Aorta (tissue), 5 donors: ENCODE measurements at places on chromosomes 4 and X. TPM values are rescaled to one million over a fixed set of nuclear protein-coding genes. Genes with fewer than 3 reads are reported as not detected.

Gene CCDC149
- 43.4 TPM for total RNA-seq

Gene DMRTC1
- not detected for total RNA-seq

Gene FRAS1
- 0.87 TPM for total RNA-seq

Gene PDK3
- 62.1 TPM for total RNA-seq

Gene HSFX3
- total RNA-seq, result not detected

Gene HOPX
- total RNA-seq, result 6.8 TPM

Gene DGKK
- total RNA-seq, result not detected

Gene PLP2
- 201 TPM for total RNA-seq

Gene MMGT1
- total RNA-seq, result 33.1 TPM

Gene MECP2
- 73.5 TPM for total RNA-seq

Gene ANXA3
- 10.2 TPM for total RNA-seq

Gene SEC24D
- 127 TPM for total RNA-seq

- H3K4me3 ChIP-seq, result no peak overlapping the region
- no peaks in the 10 kb centered on the region for H3K27me3 ChIP-seq
- H3K27ac ChIP-seq, result no peak overlapping the region
- DNase-seq, result no peak
Measured at GRCh38 chrX:13888284-13888683, 71.4 kb upstream of the GPM6B start.

- H3K27ac ChIP-seq, result no peak overlapping the region
- no peaks in the 10 kb centered on the region for H3K36me3 ChIP-seq
- no peak for DNase-seq
- H3K4me3 ChIP-seq, result no peak overlapping the region
- H3K27me3 ChIP-seq, result no peaks in the 10 kb centered on the region
Measured at GRCh38 chr4:109966891-109967481, 54.3 kb downstream of the EGF start.

GRCh38 chrX:154002215-154002719 lies 17.4 kb downstream of the IRAK1 start:
- H3K4me1 ChIP-seq, result no peaks in the 10 kb centered on the region
- no peak overlapping the region for H3K27ac ChIP-seq
- no peak overlapping the region for H3K4me3 ChIP-seq
- peaks cover 2% of the 10 kb centered on the region for H3K36me3 ChIP-seq
- no peaks in the 10 kb centered on the region for H3K27me3 ChIP-seq

GRCh38 chr4:83389756-83390505 lies 55.3 kb upstream of the HPSE start:
- H3K27ac ChIP-seq, result no peak overlapping the region
- H3K36me3 ChIP-seq, result no peaks in the 10 kb centered on the region
- no peaks in the 10 kb centered on the region for H3K27me3 ChIP-seq
- no peaks in the 10 kb centered on the region for H3K4me1 ChIP-seq

DNA sequence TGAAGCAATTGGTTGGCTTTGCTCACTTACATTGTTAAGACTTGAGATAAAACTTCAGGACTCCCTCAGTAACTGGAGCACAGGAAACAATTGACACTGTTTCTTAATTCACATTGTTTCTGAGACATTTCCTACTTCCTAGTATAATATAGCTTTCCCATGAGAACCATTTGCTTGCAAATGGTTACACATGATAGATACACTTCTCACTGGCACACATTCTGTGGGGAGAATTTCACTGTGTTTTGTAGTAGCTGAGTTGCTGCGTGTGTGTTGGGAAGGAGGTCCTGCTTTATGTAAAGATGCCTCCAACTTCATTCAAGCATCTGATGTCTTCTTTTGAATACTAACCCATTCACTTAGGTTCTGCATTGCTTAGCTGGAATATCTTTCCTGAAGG lies 85.3 kb upstream of the SLC4A4 start:
- H3K36me3 ChIP-seq, result no peaks in the 10 kb centered on the region
- no peak overlapping the region for H3K4me3 ChIP-seq
- H3K4me1 ChIP-seq, result peaks cover 4% of the 10 kb centered on the region
- H3K27ac ChIP-seq, result no peak overlapping the region
- no peaks in the 10 kb centered on the region for H3K27me3 ChIP-seq
- no peak for DNase-seq

- no peak for DNase-seq
- no peak overlapping the region for H3K4me3 ChIP-seq
- H3K27me3 ChIP-seq, result no peaks in the 10 kb centered on the region
- H3K36me3 ChIP-seq, result no peaks in the 10 kb centered on the region
- H3K27ac ChIP-seq, result no peak overlapping the region
Measured at GRCh38 chr4:24150034-24150433, 260.2 kb upstream of the PPARGC1A start.

DNA sequence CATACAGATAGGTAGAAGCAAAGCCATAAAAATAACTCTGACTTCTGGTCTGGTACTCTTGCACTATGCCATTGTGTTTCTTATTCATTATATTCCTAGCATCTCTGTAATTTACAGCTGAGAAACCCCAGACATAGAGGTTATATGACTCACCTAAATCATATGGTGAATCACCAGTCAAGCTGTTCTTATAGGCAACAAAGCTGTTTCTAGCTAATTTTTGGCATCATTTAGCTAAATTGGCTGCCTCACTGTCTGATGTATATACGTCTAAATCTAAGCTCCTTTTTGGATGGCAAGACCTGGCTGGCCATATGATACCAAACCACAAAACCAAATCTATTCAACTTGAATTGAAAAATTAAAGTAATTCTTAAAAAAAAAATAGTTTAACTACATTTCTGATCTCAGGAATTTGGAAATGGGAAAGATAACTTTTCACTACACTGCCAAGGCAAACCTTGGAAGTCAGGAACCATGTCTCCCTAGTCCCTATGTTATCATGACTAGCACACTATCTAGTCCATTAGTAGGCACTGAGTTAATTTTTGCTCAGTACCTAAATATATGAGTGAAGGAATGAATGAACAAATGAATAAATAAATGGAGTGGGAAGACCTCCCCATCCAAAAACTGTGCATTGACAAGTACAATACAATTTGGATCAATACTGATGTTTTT lies 41.3 kb upstream of the STAG2 start:
- H3K27me3 ChIP-seq, result no peaks in the 10 kb centered on the region
- DNase-seq, result no peak
- H3K36me3 ChIP-seq, result no peaks in the 10 kb centered on the region
- no peaks in the 10 kb centered on the region for H3K4me1 ChIP-seq
- no peak overlapping the region for H3K4me3 ChIP-seq

- H3K4me3 ChIP-seq, result no peak overlapping the region
- H3K4me1 ChIP-seq, result no peaks in the 10 kb centered on the region
- no peaks in the 10 kb centered on the region for H3K27me3 ChIP-seq
- no peak for DNase-seq
- H3K36me3 ChIP-seq, result no peaks in the 10 kb centered on the region
- H3K27ac ChIP-seq, result no peak overlapping the region
Measured at GRCh38 chr4:25343671-25344070, 31.1 kb downstream of the ZCCHC4 start.

DNA sequence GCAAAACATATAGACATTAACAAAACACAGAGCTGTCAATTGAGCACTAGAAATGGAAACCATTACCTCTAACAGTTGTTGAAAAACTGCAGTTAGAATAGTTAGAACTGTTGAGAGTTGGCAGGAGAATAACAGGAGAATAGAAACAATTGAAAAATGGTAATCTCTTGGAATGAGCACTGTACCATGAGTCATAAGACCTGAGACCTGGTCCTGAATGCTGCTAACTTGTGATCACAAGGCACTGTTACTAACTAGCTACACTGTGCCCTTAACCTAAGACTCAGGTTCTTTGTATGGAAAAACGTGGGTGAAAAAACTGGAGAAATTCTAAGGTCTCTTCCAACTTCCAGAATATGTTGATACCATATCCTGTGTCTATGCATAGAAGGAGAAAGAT lies 29.3 kb downstream of the FAM114A1 start:
- H3K36me3 ChIP-seq, result peaks cover 8% of the 10 kb centered on the region
- DNase-seq, result no peak
- no peaks in the 10 kb centered on the region for H3K4me1 ChIP-seq
- no peak overlapping the region for H3K4me3 ChIP-seq
- H3K27ac ChIP-seq, result no peak overlapping the region
- H3K27me3 ChIP-seq, result no peaks in the 10 kb centered on the region

DNA sequence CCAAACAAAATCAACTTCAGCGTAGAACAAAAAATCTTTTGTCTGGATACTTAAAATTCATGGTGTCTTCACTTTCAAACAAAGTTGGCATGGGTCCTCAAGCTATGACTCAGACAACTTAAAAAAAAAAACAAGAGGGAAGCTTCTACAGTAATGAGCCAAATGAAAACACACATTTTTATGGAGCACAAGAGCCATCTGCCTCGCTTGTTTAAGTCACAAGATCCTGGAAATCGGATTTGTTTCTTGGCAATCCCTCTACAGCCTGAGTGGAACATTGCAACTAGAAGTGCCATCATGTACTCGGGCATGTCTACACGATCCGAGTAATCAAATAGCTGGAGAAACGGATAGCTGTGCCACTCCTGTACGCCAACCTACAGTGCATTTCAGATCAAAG lies 22.6 kb downstream of the LAMP2 start:
- H3K4me3 ChIP-seq, result no peak overlapping the region
- H3K27me3 ChIP-seq, result no peaks in the 10 kb centered on the region
- no peak for DNase-seq
- no peaks in the 10 kb centered on the region for H3K4me1 ChIP-seq
- H3K27ac ChIP-seq, result no peak overlapping the region
- no peaks in the 10 kb centered on the region for H3K36me3 ChIP-seq

- no peaks in the 10 kb centered on the region for H3K36me3 ChIP-seq
- no peak for DNase-seq
- no peaks in the 10 kb centered on the region for H3K4me1 ChIP-seq
- H3K4me3 ChIP-seq, result no peak overlapping the region
- H3K27ac ChIP-seq, result no peak overlapping the region
Measured at GRCh38 chr4:100679926-100680325, 162.1 kb upstream of the EMCN start.

DNA sequence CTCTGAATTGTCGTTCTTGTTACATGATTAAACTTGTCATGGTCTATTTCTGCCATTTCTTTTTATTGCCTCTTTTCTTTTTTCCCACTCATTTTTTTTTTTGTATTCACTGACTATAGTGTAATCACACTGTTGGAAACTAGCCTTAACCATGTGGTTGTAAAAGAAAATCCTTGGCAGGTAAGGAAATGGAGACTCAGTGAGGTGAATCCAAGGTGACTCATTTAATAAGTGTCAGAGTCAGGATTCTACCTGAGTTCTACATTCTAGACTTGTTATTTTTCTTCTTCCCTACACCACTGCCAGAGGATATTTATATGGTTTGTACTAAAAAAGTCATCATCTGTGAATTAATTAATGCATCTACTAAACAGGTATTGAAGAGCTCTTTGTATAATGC lies 152.2 kb downstream of the CBLL2 start:
- no peak for DNase-seq
- no peak overlapping the region for H3K4me3 ChIP-seq
- H3K27ac ChIP-seq, result no peak overlapping the region
- H3K36me3 ChIP-seq, result no peaks in the 10 kb centered on the region

DNA sequence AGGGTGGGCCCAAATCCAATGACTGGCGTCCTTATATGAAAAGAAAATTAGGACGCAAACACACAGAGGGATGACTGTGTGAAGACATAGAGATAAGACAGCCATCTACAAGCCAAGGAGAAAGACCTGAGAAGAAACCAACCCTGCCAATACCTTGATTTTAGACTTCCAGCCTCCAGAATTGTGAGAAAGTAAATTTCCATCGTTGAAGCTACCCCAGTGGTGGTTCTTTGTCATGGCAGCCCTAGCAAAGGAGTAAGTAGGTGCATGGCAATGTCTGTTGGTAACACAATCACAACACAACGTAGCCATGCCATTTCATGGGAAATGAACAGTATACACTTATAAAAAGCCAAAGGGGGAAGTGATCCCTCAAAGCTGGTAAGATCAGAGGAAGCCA lies 25.3 kb downstream of the SMIM20 start:
- no peak overlapping the region for H3K27ac ChIP-seq
- H3K27me3 ChIP-seq, result no peaks in the 10 kb centered on the region
- no peak for DNase-seq
- no peaks in the 10 kb centered on the region for H3K36me3 ChIP-seq
- H3K4me3 ChIP-seq, result no peak overlapping the region

GRCh38 chrX:71118985-71119535 lies 664 bp downstream of the MED12 start:
- peak overlapping the region; percentile 79 for H3K4me3 ChIP-seq
- peaks cover 6% of the 10 kb centered on the region for H3K36me3 ChIP-seq
- no peaks in the 10 kb centered on the region for H3K27me3 ChIP-seq
- DNase-seq, result no peak

GRCh38 chr4:1366371-1367229 lies 19.6 kb downstream of the UVSSA start:
- H3K4me1 ChIP-seq, result no peaks in the 10 kb centered on the region
- no peak overlapping the region for H3K27ac ChIP-seq
- H3K27me3 ChIP-seq, result no peaks in the 10 kb centered on the region
- H3K36me3 ChIP-seq, result no peaks in the 10 kb centered on the region
- no peak overlapping the region for H3K4me3 ChIP-seq
- peak; percentile 71 for DNase-seq

GRCh38 chrX:39577985-39578869 lies 519.5 kb downstream of the BCOR start:
- DNase-seq, result peak; percentile 59
- no peaks in the 10 kb centered on the region for H3K4me1 ChIP-seq
- H3K27me3 ChIP-seq, result no peaks in the 10 kb centered on the region
- H3K4me3 ChIP-seq, result no peak overlapping the region

DNA sequence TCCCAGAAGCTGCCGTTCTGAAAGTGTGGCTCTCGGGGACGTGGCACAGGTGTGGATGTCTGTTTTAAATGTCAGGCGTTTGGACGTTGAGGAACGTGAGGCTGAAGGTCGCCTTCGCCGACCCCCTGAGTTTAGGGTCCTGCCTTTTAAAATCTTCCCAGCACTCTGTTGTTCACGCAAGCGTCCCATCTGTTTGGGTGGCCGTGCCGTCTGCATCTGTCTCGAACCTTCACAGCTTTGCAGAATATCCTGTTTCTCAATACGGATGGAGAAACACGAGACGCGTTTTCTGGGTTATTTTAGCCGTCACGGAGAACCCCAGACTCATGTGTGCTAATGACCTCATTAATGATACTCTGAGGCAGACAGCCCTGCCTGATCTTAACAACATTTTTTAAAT lies 31.5 kb downstream of the SHOX start:
- H3K27me3 ChIP-seq, result no peaks in the 10 kb centered on the region
- H3K27ac ChIP-seq, result no peak overlapping the region
- no peak for DNase-seq

DNA sequence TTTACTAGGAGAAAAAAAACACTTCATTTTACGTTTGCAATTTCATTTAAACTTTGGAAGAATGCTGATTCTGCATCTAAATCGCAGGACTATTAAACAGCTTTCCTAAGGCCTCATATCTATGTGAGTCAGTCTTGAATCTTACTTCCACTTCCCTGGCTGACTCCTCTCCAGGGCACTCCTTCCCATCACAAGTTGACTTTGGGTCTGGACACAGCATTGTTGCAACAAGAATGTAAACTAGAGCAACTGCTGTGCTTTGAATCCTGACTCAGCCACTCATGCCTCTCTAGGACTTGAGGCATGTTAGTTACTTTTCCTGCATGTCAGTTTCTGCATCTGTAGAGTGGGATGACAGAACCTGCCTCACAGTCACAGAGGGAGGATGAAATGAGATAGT lies 413.8 kb downstream of the FAT4 start:
- no peaks in the 10 kb centered on the region for H3K27me3 ChIP-seq
- no peaks in the 10 kb centered on the region for H3K4me1 ChIP-seq
- no peak overlapping the region for H3K27ac ChIP-seq
- no peak overlapping the region for H3K4me3 ChIP-seq
- no peaks in the 10 kb centered on the region for H3K36me3 ChIP-seq
- DNase-seq, result no peak

GRCh38 chr4:2482693-2483092 lies 13.8 kb downstream of the RNF4 start:
- H3K4me1 ChIP-seq, result no peaks in the 10 kb centered on the region
- H3K4me3 ChIP-seq, result no peak overlapping the region
- H3K27ac ChIP-seq, result no peak overlapping the region
- H3K36me3 ChIP-seq, result no peaks in the 10 kb centered on the region
- no peak for DNase-seq
- no peaks in the 10 kb centered on the region for H3K27me3 ChIP-seq
